ENCODE measurements at places on chromosomes 11 and 22.

DNA sequence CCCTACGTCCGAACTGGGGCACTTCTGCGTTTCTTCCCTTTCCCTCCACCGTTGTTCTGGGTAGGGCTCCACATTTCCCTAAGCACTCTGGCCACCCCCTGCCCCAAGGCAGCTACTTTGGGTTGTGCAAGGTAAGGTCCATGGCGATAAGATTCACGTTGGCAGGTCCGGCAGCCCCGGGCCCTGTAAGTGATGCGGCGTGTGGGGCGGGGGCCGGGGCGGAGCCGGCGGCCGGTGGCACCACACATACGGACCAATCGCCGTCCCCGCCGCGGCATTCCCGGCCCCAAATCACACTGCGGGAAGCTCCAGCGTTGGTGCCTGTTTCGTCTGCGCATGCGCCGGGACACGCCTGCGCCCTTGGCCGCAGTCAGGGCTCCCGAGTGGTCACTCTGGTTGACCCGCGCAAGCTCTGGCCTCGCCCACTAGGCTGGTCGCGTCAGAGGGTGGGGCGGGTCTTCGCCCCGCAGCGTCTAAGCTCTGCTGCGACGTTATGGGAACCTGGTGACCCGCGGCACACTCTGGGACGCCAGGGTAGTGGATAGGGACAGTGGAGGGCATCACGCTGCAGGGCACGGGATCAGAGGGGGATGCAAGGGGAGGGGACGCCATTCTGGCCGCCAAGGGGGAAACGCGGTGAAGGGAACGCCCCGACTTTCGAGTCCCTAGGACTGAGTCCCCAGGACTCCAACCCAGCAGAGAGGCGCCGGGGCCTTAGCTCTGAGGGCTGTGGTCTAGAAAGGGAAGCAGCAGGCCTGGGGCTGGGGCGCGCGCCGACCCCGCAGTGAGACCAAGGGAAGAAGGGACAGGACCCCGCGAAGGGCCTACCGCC is 1.6 kb downstream of the FADS1 start:
- DNase-seq = peak; percentile 89

- DNase-seq = peak; percentile 96
Measured at GRCh38 chr11:15123849-15124248, 9.1 kb downstream of the INSC start.

DNA sequence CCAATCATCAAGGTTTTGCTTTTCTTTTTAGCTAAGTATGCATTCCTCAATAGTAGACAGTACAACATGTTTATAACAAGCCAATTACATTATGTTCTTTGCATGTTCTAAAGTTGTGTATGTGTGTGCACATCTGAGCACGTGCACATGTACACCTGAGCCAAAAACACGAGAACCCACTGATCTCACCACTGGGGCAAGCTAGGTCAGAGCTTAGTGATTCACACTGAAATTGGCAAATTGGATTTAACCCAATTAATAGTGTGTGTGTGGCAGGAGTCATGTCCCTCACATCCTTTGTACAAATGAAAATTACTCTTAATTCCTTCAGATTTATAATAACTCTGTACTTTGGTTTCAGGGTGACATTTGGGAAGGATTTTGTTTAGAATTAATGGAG is 145.7 kb upstream of the TEAD1 start:
- DNase-seq = no peak

DNA sequence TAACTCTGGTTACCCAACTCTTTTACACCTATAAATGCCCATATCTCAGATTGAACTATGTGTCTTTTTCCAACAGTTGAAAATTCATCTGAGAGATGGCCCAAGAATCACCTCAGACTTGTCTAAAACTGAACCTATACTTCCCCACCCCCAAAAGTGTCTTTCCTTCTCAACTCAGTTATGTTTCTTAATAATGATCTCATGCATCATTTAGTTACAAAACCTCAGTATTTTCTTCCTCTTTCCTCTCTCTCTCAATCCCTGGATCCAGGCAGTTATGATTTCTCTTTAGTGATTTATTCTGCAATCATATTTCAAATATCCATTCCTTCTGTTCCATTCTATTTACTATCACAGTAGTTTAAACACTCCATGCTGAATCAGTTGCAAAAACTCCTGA is 32.3 kb upstream of the ADSL start:
- no peak for DNase-seq

GRCh38 chr22:36486619-36487384 is 5.4 kb upstream of the TXN2 start:
- no peak for DNase-seq

DNA sequence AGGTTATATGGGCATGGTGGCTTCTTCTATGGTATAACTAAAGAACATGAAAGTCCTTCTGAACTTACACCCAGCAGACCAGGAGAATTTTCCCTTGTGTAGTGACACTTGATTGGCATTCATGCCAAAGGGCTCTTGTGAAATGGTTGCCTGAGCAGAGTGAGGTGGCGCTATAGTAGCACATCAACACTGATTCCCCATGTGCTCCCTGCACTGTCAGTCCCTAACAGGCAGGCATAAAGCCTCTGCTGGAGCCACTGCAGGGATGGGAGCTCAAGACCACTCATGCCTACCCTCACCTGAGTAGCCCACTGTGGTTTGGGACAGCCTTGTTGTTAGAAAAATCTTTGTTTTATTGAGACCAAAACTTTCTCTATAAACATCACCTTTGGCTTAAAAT is 92.6 kb upstream of the LIN7C start:
- DNase-seq = no peak

GRCh38 chr22:19595532-19595931 is 71.3 kb upstream of the CLDN5 start:
- DNase-seq = no peak

DNA sequence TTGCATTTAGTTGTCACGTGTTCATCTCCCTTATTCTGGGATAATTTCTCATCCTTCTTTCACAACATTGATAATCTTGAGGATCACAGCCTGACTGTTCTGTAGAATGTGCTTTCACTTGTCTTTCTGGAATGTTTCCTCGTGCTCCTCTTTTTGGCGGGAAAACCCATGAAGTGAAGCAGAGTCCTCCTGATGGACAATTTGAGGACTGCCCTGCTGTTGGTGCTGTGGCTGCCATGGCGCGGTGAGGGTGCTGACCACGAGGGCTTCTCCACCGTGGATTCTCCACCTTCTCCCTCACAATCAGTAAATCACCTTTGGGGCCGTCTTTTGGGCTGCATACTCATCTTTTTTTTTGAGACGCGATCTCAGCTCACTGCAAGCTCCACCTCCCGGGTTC is 946.9 kb downstream of the BRD1 start:
- DNase-seq = no peak

DNA sequence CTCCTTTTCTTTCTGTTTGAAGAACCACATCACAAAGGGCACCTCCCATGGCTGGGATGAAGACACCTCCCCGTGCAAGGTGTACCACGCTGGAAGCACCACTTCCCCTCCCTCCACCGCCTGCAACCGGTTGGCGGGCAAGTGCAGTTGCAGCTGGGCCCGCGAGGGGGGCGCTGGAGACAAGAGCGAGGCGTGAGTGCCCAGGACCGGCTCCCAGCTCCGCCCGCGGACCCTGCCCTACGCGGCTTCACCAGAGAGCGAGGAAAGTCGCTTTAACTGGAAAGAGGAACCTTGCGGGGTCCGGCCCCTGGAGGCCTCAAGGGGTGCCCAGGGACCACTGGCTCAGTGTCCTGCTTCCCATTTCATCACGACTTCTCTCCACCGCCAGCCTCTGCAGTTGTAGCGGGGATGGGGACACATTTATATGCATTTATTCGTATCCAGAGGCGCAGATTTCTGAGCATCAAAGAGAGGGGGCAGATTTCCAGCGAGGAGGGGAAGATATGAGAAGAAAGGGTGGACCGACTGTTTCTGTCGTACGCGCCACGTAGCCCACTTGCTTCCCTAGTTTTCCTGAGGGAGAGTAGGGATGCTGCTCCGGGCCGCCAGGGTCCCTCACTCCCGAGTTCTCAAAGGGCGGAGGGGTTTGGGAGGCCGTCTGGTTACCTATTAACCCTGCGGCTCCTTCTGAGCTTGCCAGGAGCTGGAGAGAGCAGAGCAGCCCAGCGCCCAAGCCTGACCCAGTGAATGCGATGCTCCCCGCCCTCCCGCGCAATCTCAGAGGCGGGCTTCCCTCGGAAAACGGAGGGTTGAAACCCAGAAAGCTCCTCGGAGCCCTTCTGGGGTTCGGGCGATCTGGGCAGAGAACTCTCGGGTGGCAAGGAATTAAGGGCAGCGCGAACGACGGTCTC is 3.5 kb downstream of the ESAM start:
- peak; percentile 31 for DNase-seq

DNA sequence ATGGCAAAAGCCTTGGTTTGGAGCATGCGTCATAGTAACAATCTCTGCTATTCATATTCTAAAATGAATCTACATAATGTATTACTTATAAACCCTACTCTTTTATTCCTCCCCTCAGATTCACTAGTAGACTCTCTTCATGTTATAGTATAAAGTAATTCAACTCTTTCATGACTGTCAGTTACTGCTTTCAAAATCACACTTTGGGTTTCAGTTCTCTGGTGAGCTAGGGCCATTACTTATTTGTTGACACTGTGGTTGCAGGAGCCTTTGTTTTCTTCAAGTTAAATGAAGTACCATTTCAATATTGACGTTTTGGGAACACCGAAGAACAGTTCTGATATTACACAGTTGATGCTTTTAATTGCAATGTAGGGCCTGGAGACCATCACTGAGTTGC is 378.4 kb downstream of the DDX10 start:
- DNase-seq = no peak

GRCh38 chr11:70024036-70024772 is 53.9 kb upstream of the ANO1 start:
- no peak for DNase-seq

- DNase-seq = no peak
Measured at GRCh38 chr11:71420455-71421241, 27.5 kb downstream of the DHCR7 start.

- DNase-seq = no peak
Measured at GRCh38 chr22:25375683-25376082, 156.2 kb downstream of the CRYBB2 start.

- DNase-seq = peak; percentile 95
Measured at GRCh38 chr11:65888163-65888814, at the start of gene FIBP. Gene FIBP (minus strand): TSS chr11:65888471. CDS start chr11:65888418, 53 bp downstream.

DNA sequence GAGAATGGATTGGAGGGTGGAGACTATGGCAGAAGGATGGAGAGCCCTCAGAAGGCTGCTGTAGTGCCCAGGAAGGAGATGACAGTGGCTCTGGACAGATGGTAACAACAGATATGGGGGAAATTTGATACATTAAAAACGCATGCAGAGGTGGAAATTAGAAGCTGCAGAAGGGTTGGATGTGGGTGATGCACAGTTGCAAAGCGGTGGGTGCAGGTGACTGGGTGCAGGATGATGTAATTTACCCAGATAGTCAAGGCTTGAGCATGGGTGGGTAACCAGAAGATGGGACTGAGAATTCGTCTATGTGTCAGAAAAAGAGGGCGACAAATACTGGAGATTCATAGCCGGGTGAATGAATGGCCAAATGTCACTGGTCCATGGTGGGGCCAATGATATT is 570.3 kb downstream of the MN1 start:
- DNase-seq = no peak

- DNase-seq = no peak
Measured at GRCh38 chr11:104060820-104061219, 24.4 kb downstream of the DDI1 start.

GRCh38 chr11:3880724-3881123 is 25.3 kb downstream of the STIM1 start:
- DNase-seq = peak; percentile 70

GRCh38 chr11:100825626-100826025 is 138.5 kb downstream of the ARHGAP42 start:
- no peak for DNase-seq

GRCh38 chr11:36577373-36577772 is 9.6 kb downstream of the RAG1 start:
- no peak for DNase-seq

DNA sequence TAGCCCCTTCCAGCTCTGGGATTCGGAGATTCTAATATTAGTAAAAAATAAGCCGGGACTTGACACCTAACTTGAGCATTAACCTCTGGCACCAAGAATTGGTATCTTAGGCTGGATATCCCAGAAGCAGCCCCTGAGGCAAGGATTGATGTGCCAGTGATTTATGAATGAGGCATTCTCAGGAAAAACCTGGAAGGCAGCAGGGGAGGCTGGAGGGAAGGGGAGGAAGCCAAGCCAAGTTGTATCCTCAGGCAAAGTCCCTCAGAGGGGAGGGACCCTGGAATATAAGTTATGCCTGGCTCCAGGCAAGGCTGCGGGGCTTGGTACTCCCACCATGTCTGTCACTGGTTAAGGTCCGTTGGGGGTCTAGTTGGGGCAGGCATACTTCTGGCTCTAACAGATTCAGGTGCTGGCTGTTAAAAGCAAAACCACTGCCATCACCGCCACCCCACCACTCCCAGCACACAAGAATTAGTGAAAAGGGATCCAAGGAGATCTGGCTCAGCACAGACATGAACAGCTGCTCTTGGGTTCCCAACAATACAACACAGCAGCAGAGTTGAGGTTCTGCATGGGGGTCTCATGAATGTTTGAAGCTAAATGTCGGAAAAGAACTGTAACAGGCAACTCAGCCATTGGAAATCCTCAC is 29.8 kb downstream of the LMO2 start:
- no peak for DNase-seq

DNA sequence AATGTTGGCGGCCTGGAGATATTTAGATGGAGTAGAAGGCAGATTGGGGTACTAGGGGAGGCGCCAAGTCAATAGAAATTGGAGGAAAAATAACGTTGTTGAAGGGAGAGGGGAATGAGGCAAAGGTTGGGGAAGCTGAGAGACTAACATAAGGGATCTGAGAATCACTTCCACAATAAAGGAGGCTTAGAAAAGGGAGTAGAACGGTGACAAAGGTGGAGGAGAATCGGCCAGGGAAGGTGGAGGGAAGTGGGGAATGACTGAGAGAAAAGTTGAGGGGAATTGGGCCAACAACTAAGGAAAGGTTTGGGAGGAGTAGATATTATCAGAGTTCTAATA is 510 bp downstream of the PPME1 start:
- DNase-seq = no peak

Measured in kidney glomerular epithelial cell (primary cell).